ENCODE measurements at places on chromosomes 12 and 14.

DNA sequence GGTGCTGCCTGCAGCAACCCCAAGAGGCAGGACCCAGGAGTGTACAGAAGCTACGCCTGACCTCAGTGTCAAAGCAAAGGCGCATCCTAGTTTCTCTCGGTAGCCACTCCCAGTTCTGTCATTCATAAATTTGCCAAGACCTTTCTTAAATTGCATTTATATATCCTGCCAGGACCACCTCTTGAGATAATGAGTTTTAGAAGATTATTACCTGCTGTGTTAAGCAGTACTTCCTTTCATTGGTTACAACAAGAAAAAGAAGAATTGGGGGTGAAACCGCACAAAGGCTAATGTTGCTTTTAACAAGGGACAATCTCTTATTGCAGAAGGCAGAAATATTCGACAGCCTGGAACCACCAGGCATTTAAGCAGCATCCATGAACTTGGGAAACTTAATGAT, 57.8 kb downstream of the CIT start:
- no peak for DNase-seq

GRCh38 chr14:56112781-56113180, 5.4 kb upstream of the PELI2 start:
- DNase-seq = no peak

DNA sequence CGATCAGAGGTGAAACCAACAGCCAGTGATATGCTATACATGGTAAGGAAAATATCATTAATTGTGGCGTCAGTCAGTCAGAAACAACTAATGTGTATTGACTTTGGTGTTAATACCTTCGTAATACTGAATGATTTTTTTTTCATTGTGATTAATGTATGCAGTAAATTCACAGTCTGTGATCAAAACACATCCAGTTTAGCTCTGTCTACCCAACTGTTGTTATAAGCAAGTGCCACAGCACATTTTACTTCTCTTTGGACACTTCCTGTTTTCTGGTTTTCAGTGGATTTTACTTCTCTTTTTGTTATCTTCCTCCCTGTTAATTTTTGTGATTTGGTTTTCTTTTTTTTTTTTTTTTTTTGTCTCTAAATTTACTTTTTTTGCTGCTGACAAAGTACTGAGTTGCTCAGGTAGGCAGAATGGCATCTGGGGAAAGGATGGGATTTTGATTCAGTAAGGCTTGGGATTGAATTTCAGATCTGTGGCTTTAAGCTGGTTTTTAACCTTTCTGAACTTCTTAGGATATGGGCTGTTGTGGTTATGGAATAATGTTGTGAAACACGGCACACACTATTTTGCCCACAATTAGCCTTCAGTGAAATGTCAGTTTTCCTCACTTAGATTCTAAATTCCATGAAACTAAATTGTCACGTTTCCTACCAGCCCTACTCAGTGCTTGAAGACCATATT, 604 bp downstream of the GLIPR1 start:
- DNase-seq = no peak

GRCh38 chr14:102691763-102692162, 85.5 kb upstream of the TRAF3 start:
- DNase-seq = no peak

- DNase-seq = no peak
These were observed 77.4 kb upstream of the TMPO start for GRCh38 chr12:98437806-98438595.

DNA sequence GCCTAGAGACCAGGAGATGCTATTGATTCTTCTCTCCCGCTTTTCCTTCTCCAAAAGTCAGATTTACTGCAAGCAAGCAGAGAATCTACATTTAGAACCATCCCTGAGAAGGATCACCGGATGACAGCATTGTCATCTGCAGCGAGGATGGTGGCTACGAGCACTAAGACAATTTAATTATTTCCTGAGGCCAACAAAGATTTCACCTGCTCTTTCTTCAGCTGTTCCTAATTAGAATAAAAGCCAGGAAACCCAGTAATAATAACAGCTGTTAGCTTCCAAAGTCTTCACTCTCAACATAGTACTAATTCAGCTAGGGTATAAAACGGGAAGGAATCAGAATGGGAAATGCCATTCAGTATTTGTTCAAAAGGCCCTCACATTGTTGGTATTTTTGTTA, 53.3 kb downstream of the TMTC1 start:
- no peak for DNase-seq

- DNase-seq = no peak
These were observed 125.4 kb downstream of the STXBP6 start for GRCh38 chr14:24924544-24924943.

DNA sequence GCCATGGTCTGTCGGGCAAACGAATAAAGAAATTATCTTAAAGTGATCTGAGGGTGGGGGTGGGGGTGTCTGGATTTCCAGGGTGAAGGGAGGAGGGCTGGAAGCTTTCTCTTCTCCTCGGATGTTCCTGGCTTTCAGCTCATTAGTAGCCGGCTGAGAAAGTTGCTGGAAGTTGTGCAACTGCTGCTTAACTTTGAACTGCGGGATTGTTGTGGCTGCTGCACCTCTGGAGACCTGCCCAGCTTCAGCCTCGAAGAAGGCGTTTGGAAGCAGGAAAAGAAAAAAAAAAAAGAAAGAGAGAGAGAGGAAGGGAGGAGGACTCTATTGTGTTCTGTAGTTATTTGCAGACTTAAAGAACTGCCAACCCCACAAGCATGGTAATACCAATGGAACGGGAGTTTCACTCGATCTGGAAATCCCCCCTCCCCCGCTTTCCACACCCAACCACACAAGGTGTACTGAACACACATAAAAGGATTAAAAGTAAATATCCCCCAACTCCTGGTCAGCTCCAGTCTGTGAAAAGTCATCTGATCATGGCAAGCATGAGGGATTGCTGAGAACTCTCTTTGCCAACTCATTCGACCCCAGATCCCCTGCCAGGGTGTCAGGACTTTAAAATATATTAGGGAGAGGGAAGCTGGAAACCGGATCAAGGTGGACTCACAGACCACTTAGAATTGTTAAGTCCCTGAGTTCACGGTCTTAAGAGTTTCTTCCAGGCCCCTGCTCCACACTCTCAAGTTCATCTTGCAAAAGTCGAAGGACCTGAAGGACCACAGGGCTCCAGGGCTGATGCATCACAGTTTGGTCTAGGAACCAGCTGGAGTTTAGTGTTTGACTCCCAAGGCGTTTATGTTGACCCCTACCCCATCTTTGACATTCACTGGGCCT, at the start of gene RASSF9:
TSS of gene RASSF9 (minus strand) at position 213 of the 894 bp plus-strand sequence. CDS start at position 5, 208 bp downstream.
- DNase-seq = no peak

DNA sequence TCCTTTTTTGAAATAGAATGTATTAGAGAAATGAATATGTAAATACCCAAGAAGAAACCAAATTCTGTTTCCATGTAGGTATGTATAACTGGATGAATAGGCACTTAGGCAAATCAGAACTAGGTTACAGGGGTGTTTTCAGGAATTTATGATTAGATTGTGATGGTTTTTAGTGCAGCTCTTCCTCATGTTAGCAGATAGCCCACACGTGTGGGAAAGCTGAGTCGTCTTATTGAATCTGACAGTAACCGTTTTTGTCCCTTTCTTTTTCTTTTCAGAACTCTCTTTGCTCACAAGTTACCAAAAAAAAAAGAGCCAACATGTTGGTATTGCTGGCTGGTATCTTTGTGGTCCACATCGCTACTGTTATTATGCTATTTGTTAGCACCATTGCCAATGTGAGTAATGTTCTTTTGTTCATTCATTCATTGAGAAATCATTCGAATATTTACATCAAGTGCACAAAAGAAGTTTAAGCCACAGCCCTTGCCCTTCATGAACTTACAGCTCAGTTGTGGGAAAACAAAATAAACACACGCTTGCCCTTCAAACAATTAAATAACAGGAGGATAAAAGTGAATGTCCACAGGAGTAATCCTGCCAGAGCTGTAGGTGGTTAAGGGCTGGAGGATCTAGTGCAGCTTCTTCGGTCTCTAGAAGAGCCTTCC, 14.8 kb downstream of the EMP1 start:
- no peak for DNase-seq

DNA sequence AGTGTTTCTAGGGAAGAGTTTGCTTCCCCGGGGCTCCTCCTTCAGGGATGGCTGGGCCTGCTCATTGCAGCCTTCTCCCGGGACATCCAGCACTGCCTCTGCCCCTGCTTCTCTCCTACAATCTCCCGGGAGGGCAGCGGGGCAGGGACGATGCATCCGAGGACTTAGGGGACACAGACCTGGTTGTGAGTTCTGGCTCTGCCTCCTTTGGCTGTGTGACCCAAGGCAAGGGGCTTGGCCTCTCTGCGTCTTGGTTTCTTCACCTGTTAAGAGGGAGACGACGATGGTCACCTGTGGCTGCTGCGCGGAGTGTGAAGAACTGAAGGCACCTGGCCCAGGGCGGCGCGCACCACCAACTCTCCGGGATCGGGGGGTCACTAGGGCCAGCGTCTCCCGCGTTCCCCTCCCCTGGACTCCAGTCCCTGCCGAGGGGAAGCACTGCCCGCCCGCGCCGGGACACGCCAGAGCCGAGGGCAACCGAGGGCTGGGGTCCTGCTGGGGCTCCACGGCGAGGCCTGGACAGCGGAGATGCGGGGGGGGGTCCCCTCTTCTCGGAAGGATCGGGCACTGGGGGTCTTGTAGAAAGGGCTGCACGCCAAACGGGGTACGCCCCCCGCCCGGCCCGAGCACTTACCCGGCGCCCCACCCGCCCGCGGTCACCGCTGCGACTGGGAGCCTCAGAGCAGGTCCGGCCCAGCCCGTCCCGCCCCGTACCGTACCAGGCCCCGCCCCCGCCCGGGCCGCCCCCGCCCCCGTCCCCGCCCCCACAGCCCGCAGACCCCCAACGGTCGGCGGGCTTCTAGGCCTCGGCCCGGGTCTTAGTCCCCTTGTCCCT, at the start of gene HVCN1:
TSS of gene HVCN1 (minus strand) at position 670 of the 835 bp plus-strand sequence. CDS start 5,870 bp downstream, outside the sequence.
- peak; percentile 98 for DNase-seq

DNA sequence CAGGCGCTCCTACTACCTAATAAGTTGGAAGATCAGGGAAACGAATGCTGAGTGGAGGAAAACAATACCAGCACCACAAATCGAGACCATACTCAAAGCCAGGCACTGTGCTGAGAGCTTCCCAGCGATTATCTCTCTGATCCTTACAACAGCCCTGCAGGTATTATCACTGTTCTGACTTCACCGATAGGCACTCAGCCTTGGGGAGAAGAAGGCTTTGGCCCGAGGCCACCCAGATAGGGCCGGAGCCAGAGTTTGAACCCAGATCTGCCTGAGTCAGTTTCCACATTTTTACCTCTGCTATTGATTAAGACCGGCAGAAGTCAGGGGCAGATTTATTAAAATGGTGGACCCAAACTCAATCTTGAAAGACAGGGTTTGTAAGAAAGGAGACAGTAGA, 4.9 kb downstream of the SVOP start:
- DNase-seq = no peak

DNA sequence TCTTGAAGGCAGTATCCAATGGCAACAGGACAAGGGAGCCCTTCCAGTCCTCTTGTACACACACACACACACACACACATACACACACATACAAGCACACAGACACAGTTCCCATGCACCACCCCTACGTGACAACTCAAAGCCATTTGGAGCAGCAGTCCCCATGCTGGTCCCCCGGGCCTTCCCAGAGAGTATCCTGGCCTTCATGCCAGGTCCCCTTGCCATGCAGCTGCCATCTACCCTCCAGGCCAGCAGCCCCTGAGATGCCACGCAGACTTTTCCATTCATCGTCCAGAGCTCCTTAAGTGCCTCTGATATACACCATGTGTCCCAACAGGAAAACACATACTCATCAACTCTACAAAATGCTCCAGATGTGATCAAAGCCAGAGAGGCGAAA, 159.5 kb downstream of the ANO2 start:
- DNase-seq = no peak

GRCh38 chr14:32128703-32129102, 51.6 kb downstream of the ARHGAP5 start:
- no peak for DNase-seq

GRCh38 chr12:111868676-111869588, 26.9 kb downstream of the MAPKAPK5 start:
- peak; percentile 57 for DNase-seq

GRCh38 chr12:122393817-122394216, 28.7 kb downstream of the CLIP1 start:
- DNase-seq = no peak
